Activated T-cell treated with anti-CD3 and anti-CD28 coated beads, Interleukin-2, amount 50 U/mL, for 1 hour (primary cell): ENCODE measurements at places on chromosomes 13 and 19.

GRCh38 chr13:94140511-94140910 lies 339.0 kb downstream of the DCT start:
- no peak for DNase-seq

DNA sequence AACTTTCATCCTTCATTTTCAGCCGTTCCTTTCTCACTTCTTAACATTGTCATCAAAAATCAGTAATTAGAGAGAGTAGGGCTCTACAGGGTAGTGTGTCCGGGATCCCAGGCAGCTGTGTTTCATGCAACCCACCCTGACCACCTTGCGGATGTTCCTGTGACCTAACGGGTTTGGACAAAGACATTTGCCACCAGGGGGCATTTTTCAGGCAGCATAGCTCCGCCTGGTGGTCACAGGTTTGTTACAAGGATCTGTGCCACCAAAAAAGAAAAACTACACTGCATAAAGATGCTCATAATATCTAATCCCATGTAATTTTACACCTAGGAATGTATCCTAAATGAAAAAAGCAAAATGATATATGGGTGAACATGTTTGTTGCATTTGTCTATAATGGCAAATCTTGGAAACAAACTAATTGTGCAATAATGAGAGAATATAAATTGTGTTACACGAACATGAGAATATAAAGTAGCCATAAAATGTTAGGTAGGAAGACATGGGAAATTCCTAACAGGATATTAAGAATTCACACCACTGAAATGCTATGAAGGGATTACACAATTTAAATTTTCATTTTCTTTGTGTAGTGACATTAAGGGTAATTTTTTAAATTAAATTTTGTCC lies 123.0 kb downstream of the SLC7A1 start:
- DNase-seq = peak; percentile 29

DNA sequence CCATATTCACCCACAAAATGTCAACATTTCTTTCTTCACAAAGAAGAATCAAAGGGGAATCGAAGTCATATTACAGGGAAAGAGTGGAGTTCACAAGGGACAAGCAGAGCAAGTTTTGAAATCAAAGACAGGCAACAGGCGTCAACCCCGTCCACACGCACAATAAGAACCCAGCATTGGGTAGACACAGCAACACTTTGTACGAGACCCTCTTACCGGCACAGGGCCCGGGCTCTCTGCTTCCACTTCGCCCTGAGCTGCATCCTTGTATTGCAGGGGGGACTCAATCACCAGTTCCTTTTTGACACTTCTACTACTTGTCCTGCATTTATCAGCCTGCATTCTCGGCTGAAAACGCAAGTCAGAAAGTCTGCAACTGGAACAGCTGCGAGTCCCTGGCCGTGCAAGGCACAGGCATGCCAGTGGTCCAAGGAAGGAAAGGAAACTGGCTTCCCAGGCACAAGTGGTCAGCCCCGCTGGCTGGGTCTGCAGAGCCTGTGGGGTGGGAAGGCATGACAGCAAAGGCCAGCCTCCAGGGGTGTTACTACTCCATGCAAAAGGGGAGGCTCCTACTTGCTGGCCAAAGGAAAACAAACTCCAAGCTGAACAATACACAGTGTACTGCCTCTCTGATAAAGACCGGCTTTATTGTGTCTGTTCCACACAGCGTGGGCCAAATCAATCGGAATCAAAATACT lies at the start of gene DOCK9:
Gene DOCK9 (minus strand): TSS at position 497 of the 698 bp plus-strand sequence. CDS start 155 bp downstream, at position 342.
- no peak for DNase-seq

GRCh38 chr19:3576696-3577443 lies 4.1 kb downstream of the HMG20B start:
- DNase-seq = no peak
